Activated B cell treated with CpG ODN at 0.5 μM for 24 hours (primary cell): ENCODE measurements at places on chromosomes 1 and 21. TPM values are rescaled to one million over a fixed set of nuclear protein-coding genes. Genes with fewer than 3 reads are reported as not detected.

The DMBX1 gene
- not detected in 2 replicates for total RNA-seq

DNA sequence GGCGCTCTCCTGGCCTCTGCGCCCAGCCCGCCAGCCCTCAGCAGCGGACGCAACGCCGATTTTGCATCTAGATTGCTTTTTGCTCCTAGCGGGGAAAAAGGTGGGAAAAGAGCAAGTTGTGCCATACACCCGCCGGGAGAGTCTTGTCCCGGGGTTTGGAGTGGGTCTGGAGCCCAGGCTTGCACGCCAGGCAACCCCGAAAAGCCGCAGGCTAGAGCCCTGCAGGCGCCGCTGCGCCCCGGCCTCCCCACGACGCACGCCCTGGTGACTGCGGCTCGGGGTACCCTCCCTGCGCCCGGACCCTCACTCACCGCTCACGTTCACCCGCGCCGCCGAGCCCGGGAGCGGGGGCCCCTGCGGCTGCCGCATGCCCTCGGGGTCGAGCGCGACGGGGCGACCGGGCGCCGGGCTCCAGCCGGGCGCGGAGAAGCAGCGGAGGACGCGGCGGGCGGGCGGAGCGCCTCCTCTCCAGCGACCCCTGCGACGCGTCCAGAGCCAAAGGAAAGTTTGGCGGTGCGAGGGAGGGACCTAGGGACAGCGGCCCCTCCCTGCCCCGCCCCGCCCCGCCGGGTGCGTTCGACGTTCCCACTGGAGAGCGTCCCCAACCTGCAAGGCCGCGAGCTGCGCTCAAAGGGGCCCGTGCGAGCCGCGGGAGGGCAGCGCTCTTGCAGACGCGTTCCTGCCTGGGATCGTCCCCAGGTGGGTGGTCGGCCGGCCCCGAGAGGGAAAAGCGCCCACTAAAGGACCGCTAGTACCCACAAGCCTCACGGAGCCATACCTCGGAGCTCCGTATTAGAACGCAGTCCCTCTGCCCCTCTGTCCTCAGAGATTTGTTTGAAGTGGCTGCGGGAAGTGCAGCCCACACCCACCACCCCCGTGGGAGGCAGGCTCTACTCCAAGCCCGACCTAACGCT, at the start of gene LPAR3:
LPAR3 (minus strand) TSS at position 502 of the 914 bp plus-strand sequence. CDS start 27,086 bp downstream, outside the sequence.
- peaks cover 38% of the 10 kb centered on the region for H3K27me3 ChIP-seq
- no peak for DNase-seq
- no peak within 1 kb of the TSS for H3K27ac ChIP-seq

DNA sequence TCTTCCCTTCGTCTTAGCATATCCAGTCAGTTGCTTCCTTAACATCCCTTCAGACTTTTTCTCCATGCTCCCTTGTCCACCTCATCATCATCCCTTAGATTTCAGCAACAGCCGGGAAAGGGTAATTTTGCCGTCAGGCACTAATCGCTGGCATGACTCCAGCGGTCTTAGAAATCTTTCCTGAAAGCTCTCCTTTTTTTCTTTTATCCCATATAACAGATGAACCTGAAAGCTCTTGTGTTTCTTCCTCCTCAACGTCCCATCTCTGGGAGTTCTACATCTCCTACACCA, 10.4 kb upstream of the BOLA1 start:
- no peaks in the 10 kb centered on the region for H3K27me3 ChIP-seq
- peaks cover 2% of the 10 kb centered on the region for H3K36me3 ChIP-seq
- no peak for DNase-seq
- no peak overlapping the region for H3K27ac ChIP-seq

The G0S2 gene
- 2.1 and 2.3 TPM in 2 replicates for total RNA-seq

The NES gene
- total RNA-seq: not detected in 2 replicates

- DNase-seq: no peak
- H3K27me3 ChIP-seq: no peaks in the 10 kb centered on the region
- H3K4me1 ChIP-seq: peaks cover 11% of the 10 kb centered on the region
- H3K27ac ChIP-seq: no peak overlapping the region
- H3K4me3 ChIP-seq: no peak overlapping the region
These were observed 33.4 kb upstream of the OSBPL9 start for GRCh38 chr1:51583532-51583931.

DNA sequence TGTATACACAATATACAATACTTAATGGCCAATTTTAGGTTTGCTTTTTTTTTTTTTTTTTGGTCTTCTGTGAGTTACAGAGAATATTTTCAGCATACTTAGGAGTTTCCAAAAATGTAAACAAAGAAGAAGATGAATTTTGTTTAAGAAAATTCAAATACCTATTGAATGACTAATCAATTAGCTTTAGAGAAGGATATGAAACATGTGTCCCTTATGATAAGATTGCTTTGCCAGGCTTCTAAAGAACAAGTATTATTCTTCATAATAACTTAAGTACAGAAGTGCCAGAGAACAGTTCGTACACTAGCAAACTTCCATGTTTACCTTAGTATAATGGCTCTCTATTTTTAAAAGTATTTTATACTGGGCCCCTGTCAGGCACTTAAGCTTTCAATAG, 1191.0 kb upstream of the NCAM2 start:
- H3K36me3 ChIP-seq: no peaks in the 10 kb centered on the region
- no peak for DNase-seq

GRCh38 chr21:38858026-38858811, 52.5 kb downstream of the ETS2 start:
- H3K27me3 ChIP-seq: peaks cover 41% of the 10 kb centered on the region
- H3K36me3 ChIP-seq: no peaks in the 10 kb centered on the region
- no peak overlapping the region for H3K4me3 ChIP-seq
- peaks cover 32% of the 10 kb centered on the region for H3K4me1 ChIP-seq
- H3K27ac ChIP-seq: no peak overlapping the region

DNA sequence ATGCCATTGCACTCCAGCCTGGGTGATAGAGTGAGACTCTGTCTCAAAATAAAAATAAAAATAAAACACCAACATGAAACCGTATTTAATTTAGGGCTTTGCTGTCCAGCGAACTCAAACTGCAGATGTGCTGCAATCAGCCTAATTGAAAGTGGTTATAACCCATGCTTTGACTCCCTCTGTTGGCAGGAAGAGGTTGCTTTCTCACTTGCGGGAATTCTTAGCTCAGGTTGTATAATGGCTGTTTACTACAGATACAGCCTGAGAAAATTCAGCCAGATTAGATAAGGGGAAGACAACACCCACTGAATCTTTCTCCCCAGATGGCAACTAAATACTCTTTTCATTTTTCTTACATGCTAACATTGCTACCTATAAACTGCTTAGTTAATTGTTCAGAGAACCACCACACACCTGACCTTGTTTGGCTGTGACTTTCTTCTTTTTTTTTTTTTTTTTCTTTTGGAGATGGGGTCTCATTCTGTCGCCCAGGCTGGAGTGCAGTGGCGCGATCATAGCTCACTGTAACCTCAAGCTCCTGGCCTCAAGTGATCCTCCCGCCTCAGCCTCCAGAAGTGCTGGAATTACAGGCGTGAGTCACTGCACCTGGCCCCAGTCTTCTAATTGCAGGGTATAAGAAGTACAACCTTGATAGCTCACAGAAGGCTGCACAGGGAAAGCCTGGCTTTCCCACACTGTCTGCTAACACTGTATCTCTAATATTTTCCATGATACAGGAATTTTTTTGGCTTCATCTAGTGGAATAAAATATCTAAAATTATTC, 34.6 kb downstream of the DNTTIP2 start:
- peaks cover 10% of the 10 kb centered on the region for H3K36me3 ChIP-seq
- H3K4me1 ChIP-seq: peaks cover 24% of the 10 kb centered on the region
- H3K4me3 ChIP-seq: no peak overlapping the region
- no peak for DNase-seq
- H3K27me3 ChIP-seq: peaks cover 2% of the 10 kb centered on the region
